ENCODE measurements at places on chromosomes 16 and 17.
A peak's percentile ranks its signal among the peaks of the same experiment; 100 is the strongest.

DNA sequence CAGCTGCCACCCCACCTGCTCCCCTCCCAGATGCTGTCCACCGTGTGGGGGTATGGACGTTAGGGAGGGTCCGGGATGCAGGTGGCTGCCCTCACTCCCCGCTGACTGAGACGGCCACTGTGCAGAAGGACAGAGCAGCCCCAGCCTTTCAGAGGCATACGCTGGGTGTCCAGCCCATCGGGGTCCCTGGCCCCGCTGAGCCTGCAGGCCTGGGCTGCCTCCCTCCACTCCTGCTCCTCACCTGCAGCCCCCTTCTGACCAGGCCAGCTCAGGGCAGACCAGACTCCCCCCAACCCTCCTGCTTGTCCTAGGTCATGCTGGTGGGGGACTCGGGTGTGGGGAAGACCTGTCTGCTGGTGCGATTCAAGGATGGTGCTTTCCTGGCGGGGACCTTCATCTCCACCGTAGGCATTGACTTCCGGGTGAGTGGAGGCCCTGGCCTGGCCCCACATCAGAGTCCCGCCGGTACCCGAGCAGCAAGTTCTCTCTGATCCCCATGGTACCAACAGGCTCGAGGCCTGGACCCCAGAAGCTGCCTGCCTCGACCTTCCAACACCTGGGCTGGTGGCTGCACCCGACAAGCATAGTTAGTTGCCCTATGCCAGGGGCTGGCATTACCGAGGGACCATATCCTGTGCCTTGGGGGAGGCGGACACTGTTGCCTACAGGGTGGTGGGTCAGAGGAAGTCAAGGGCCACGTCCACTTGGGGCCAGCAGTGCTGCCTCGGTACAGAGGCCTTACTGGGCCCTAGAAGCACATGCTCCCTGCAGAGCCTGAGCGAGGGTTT, 1.4 kb downstream of the RAB26 start:
- peak; percentile 19 for DNase-seq

- DNase-seq, result no peak
Measured at GRCh38 chr17:8421571-8421970, 14.1 kb upstream of the NDEL1 start.

- DNase-seq, result no peak
Measured at GRCh38 chr17:3865176-3865575, 19.1 kb upstream of the NCBP3 start.

GRCh38 chr17:63537001-63537400, 13.3 kb upstream of the DCAF7 start:
- DNase-seq, result no peak

GRCh38 chr16:7792346-7792745, 459.7 kb downstream of the RBFOX1 start:
- DNase-seq, result no peak

DNA sequence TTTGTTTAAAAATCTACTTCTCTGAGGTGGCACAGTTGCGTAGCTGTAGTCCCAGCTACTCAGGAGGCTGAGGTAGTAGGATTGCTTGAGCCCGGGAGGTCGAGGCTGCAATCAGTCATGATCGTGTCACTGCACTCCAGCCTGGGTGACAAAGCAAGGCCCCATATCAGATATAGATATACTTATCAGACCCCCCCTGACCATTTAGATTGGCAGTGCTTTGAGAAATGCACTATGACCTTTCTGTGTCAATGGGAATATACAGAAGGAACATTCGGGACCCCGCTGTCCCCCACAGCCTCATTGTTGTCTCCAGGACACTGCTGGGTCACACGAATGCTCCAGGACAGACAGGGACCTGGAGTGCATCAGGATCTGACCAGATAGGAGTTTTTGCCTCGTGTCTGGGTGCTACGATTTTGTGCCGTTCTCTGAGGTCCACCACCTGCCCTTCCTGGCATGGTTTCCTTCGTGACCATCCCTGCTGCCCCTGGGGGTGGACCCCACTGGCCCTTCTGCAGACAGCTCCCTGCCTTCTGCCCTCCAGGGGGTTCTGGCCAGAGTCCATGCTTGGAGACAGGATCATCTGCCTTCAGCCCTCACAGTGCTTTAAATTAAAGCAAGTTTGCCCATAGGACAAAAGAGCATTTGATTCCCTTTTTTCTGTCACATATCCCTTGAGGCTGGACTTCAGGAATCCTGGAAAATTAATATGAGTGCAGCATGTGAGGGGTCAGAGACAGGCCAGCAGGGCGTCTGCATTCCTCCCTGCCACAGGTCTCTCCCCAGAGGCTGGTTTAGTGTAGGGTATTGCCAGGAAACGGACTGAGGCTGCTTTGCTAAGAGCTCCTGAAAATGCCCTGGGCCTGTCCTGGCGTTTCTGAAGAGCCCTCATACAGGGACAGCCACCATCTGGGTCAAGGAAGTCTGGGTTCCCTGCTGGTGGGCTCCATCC, 19.3 kb downstream of the PLD6 start:
- no peak for DNase-seq

GRCh38 chr16:81652798-81653505, 126.1 kb upstream of the PLCG2 start:
- DNase-seq, result peak; percentile 88

- DNase-seq, result no peak
Measured at GRCh38 chr16:53081032-53081424, 26.2 kb downstream of the CHD9 start.

DNA sequence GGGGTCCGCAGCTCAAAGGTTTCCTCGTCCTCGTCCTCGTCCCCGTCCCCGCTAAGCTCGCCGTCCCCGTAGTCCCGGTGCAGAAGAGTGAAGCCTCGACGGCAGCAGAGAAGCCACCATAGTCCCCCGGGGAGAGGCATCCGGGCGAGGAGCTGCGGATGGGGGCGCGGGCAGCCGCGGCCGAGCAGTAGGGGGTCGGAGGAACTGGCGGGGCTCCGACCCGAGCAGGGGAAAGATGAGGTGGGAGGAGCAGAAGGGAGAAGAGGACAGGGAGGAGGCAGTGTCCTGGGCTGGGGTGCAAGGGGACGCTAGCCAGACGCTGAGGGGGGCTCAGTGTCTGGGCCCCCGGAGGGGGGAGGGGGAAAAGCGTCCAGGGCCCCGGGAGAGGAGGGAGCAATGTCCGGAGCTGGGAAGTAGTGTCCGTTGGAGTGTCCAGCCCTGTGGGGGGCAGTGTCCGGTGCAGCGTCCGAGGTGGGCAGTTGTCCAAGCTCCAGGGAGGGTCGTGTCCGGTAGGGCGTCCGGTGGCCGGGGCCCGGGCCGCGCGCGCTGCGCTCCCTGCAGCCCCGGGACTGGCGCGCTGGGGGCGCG, at the start of gene PLEKHH3:
Gene PLEKHH3, minus strand, starts transcription at position 571 of the 588 bp plus-strand sequence. Its CDS starts 431 bp downstream, at position 140.
- no peak for DNase-seq

DNA sequence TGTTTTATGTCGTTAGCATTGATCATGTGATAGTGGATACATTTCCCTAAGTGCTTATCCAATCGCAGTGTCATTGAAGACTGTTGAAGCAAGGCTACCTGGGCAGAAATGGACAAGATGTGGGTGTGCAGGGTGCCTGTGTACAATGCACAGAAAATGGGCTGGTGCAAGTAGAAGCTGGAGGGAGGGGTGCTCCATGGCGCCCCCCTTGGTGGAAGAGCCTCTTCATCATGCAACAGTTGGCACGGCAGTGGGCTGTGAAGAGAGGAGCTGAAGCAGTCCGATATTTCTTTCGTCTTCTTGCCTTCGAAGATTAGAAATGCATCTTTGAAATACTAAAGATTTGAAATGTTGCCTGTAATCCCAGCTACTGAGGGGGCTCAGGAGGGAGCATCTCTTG, 100.5 kb downstream of the PLCG2 start:
- DNase-seq, result no peak

DNA sequence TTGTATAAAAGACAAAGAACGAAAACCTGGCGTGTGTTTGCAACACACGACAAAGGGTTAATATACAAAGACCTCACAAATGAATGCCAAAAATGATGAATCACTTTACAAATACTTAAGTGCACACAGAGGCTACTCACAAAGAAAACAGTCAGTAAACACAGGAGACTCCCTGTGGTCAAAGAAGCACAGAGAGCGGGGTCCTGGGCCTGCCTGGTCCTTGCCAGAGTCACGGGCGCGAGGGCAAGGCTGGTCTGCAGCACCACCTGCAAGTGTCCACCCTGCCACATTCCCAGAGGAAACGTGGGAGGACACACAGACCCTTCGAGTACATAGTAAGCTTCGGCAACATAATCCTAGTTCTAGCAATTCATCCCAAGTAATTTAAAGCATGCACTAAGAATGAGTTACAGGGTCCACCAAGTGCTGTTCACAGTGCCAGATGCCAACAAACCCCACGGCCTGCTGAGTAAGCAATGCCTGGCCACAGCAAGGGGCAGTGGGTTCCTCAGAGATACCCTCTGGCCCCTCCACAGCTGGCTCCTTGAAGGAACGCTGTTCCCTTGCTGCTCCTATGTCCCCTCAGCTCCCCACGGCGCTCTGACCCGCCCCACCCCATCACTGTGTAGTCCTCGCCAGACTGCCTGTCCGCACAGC, 24.6 kb upstream of the FAAP100 start:
- no peak for DNase-seq

DNA sequence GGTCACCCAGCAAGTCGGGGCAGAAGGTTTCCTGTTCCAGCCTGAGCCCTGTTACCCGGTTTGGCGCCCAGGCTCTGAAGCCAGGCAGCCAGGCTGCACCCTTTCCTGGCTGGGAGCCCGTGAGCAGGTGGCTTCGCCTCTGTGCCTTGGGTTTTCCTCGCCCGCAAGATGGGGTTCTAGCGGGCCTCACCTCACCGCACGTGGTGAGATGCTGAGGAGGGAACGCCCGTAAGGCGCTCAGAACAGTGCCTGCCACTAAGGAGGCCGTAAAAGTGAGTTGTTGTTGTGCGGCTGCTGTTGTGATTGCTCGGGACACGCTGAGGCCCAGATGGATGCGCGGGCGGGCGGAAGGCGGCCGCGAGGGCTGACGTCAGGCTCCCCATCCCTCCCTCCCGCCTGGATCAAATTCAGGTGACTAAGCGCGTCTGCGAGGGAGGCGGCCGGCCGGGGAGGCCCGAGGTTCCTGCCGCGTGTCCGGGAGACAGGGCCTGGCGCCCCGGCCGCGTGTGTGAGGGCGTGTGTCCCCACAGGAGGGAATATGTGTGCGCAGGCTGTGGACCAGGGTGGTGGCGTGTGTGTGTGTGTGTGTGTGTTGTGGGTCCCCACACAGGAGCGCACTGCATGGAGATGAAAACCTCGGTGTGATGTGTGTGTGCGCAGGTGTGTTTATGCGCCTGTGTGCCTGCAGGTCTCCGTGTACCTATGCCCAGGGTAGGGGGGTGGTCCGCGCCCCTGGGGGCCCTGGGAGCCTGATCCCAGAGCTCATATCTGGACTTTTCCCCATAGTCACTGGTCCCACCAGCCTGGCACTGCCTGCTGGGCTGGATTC, 4.3 kb downstream of the CAMKK1 start:
- DNase-seq, result peak; percentile 86

DNA sequence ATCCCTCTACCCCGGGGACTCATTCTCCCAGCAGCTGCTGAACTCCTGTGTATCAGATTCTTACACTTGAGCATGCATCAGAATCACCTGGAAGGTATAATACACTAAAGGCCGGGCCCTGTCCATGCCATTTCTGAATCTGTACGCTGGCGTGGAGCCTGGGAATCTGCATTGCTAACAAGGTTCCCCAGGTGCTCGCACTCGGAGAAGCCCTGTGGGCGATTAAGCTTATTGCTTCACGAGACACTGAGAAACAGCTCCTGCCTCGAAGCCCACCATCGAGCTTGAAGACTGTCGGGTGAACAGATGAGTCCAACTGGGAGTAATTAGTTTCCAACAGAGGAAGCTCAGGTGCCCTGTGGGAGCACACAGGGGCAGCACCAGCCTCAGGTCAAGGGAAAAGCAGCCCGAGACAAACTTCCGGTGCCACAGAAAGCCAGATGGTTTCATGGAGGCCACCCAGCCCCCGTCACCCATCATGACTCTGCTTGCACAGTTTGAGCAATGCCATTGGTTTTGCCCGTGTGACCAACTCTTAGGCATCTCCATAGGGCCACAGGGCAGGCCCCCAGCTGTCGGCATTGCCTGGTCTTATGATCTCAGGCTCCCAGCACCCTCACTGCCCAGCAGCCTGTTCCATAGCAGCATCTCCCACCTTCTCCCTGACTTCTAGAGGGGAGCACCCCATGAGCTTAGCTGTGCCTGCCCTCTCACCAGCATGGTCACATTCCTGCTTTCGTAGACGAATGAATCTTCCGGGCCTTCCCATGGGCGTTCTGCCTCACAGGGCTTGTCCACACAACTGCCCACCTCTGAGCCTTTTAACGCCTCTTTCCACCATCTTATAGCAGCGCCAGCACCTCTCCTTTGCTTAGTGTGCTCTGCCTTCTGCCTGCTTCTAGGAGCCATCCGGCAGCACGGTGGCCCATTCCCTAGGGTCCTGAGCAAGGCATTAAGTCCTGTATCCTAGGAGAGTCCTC, 10.9 kb downstream of the CTRB2 start:
- no peak for DNase-seq

DNA sequence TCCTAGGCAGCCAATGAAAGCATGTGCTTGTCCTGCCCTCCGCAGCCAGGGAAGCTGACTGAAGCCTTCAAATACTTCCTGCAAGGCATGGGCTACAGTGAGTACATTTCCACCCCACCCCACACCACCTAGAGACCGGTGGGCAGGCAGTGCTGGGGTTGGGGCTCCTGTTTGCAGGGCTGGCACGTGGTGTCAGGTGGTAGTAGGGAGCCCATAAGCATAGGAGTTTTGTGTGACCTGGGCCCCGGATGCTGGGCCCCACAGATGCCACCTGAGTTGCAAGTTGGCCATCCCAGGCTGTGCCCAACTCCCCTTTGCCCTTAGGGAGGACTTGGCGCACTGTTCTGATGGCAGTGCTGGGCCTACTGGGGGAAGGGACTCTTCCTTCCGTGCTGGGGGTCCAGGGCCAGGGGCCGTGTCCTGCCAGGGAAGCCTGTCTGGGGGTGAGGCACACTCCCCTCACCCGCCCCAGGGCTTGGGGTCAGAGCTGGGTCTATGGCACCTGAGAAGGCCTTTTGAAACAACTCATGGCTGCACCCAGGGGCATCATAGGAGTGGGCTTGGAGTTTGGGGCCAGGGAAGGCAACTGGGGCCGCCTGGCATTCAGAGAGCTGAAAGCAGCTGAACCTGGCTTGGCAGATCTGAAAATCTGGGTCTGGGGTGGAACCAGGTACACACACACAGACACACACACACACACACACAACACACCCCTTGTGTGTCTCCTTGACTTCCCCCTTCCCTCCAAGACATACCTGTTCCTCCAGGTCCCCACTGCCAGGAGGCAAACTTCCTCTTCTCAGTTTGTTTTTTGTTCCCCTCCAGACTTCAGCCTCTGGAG, 5.8 kb upstream of the SETD6 start:
- no peak for DNase-seq

DNA sequence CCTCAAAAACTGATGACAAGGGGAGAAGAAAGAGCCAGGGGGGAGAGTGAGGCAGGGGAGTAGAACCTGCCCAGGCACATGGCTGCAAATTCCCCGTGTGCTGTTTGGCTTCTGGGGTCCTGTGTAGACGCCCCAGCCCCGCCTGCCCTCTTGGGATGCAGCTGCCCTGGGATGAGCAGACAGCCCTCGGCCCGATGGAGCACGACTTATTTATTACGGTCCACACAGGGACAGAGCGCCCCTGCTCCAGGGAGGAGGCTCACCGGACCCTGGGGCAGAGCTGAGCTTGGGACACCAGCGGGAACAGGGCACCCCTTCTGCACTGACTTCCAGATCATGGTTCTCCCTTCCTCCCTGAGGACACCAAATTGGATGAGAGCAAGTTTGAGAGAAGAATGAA, 9.1 kb downstream of the LDHD start:
- no peak for DNase-seq

All from DMS 273 treated with DMSO at 0.1 percent for 48 hours (cell line).